ENCODE measurements at places on chromosomes 12 and 14.

- H3K4me3 ChIP-seq, result no peak overlapping the region
- H3K4me1 ChIP-seq, result peaks cover 3% of the 10 kb centered on the region
- H3K27me3 ChIP-seq, result peaks cover 21% of the 10 kb centered on the region
- no peak for DNase-seq
- no peak overlapping the region for H3K27ac ChIP-seq
- no peaks in the 10 kb centered on the region for H3K36me3 ChIP-seq
Measured at GRCh38 chr14:54651649-54652048, 84.7 kb downstream of the SAMD4A start.

GRCh38 chr12:94405413-94406116 lies 54.1 kb downstream of the CEP83 start:
- H3K27ac ChIP-seq, result peak overlapping the region; percentile 33
- H3K4me3 ChIP-seq, result no peak overlapping the region
- peaks cover 17% of the 10 kb centered on the region for H3K36me3 ChIP-seq
- no peak for DNase-seq
- no peaks in the 10 kb centered on the region for H3K27me3 ChIP-seq

GRCh38 chr12:75786070-75786469 lies 245.5 kb downstream of the PHLDA1 start:
- no peaks in the 10 kb centered on the region for H3K36me3 ChIP-seq
- DNase-seq, result no peak
- no peak overlapping the region for H3K27ac ChIP-seq
- no peak overlapping the region for H3K4me3 ChIP-seq

GRCh38 chr12:56046027-56046780 lies 4.5 kb downstream of the RPS26 start:
- H3K36me3 ChIP-seq, result peaks cover 31% of the 10 kb centered on the region
- DNase-seq, result no peak
- peak overlapping the region; percentile 76 for H3K27ac ChIP-seq
- peaks cover 24% of the 10 kb centered on the region for H3K4me1 ChIP-seq

DNA sequence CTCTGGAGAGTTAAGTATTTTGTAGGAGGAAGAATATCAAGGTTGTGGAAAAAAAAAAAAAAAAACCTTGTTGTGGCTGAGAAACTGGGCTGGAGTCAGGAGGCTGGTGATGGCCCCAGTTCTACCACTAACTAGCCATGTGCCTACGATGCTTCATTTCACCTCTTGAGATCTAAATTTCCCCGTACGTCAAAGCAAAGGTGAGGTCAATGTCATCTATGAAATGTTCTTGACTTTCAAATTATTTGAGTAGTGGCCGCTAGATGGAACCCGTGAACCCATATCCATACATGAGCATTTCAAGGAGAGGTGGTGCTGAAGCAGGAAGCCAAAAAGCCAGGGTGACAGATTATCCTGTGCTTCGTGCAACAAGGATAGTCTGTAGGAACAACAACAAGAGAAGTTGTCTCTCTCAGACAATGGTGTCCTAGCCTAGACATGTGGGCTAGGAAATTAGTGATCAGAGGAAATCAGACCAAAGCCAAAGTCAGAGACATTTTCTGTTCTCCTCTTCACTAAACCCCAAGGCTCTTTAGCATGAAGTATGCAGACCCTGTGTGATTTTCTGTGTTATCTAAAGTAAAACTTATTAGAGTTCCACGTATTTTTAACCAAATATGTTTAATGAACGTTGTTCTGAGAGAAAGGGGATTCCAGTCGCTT lies 95.5 kb upstream of the ETV6 start:
- peak overlapping the region; percentile 45 for H3K4me3 ChIP-seq
- H3K27ac ChIP-seq, result no peak overlapping the region
- peak; percentile 33 for DNase-seq
- H3K27me3 ChIP-seq, result peaks cover 8% of the 10 kb centered on the region
- H3K36me3 ChIP-seq, result peaks cover 2% of the 10 kb centered on the region

All from activated T-helper 1 cell treated with anti-CD3 and anti-CD28 coated beads, Interleukin-12 subunit alpha, Interleukin-12 subunit beta, Interleukin-2, Interleukin-4 antibody, amounts not matched to agents 30 ng/mL and 10 ng/mL and 1 ng/mL, durations not matched to agents 14 hours and 24 hours and 36 hours (primary cell).